Cerebellar nuclear complex (tissue), 1 donor: ENCODE measurements at places on chromosomes 1 and 21.

DNA sequence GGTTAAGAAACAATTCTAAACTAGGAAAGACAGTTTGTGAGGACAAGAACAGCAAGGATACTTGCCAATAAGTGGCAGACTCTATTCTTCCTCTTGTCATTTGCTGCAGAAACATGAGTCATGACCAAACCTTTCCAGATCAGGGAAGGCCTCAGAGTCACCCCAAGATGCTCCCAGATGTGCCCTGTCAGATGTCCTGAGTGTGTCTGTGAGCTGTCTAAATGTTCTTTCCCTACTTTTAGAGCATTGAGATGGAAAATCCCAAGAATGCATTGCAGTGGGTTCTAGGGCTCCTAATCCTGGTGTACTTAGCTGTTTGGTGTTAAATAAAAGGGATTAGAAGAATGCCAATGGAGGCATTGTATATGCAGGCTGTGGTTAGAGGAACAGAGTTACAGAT, 57.5 kb upstream of the KIAA0040 start:
- DNase-seq, result no peak

DNA sequence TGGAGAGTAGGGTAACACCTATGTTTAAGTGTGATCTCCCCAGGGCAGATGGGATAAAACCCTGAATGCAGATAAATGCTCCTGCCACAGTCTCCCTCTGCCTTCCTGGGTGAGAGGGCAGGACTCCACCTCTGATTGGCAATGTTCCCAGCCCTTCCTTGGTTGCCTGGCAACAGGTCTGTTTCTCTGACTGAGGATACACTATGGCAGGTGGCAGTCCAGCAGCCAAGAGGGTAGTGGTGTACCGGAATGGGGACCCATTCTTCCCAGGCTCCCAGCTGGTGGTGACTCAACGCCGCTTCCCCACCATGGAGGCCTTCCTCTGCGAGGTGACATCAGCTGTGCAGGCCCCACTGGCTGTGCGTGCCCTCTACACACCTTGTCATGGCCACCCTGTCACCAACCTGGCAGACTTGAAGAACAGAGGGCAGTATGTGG, at the start of gene DCDC2B:
TSS of gene DCDC2B (plus strand) at position 199 of the 438 bp plus-strand sequence. CDS start at position 204, 5 bp downstream.
- DNase-seq, result no peak

GRCh38 chr1:19010503-19010902, 54.0 kb upstream of the IFFO2 start:
- no peak for DNase-seq

- DNase-seq, result no peak
Observed at GRCh38 chr21:38898422-38899096, 92.8 kb downstream of the ETS2 start.

GRCh38 chr1:248823517-248824001, 2.2 kb downstream of the SH3BP5L start:
- DNase-seq, result no peak

DNA sequence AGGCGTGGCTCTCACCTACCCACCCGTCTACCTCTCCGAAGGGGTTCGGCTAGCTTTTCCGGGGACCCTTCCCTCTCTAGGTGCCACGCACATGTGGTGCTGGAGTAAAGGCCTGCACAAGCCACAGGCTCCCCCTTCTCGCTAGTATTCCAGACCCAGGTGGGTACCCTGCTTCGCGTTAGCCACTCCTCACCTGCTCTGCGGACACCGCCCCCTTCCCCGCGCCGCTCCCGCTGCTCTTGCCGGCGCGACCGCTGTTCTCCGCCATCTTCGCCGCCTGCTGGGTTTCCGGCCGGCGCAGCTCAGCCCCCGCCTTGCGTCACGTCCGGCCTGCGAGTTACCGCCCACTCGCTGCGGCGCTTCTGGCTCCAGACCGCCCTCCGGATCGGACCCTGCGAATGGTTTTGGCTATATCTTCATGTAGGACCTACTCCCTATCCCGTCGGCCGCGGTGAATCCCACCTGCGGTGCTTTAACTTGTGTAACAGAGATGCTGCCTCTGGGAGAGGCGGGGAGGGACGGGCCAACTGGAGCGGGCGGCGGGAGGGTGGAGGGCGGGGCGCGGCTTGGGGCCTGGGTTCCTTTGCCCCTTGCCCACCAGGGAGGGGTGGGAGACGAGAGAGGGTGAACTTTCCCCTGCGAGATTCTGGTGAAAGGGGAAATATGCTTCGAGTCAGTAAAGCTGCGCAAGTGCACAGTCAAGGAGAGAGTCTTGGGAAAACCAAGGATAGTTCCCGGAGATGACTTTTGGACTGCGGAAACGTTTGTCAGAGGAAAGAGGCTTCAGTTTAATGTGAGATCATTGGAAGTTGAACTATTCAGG, at the start of the genes NIT1 and PFDN2:
TSS of gene NIT1 (plus strand) at position 347 of the 823 bp plus-strand sequence. CDS start at position 419, 72 bp downstream.
TSS of gene PFDN2 (minus strand) at position 279 of the 823 bp plus-strand sequence. CDS start at position 268, 11 bp downstream.
- peak; percentile 2 for DNase-seq

DNA sequence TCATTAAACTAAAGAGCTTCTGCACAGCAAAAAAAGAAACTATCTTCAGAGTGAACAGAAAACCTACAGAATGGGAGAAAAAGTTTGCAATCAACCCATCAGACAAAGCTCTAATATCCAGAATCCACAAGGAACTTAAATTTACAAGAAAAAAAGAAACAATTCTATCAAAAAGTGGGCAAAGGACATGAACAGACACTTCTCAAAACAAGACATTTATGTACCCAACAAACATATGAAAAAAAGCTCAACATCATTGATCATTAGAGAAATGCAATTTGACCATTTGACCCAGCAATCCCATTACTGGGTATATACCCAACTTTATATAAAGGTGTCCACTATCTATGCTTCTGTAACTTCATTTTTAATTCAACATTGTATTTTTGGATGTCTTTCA, 31.1 kb upstream of the VN1R5 start:
- no peak for DNase-seq

DNA sequence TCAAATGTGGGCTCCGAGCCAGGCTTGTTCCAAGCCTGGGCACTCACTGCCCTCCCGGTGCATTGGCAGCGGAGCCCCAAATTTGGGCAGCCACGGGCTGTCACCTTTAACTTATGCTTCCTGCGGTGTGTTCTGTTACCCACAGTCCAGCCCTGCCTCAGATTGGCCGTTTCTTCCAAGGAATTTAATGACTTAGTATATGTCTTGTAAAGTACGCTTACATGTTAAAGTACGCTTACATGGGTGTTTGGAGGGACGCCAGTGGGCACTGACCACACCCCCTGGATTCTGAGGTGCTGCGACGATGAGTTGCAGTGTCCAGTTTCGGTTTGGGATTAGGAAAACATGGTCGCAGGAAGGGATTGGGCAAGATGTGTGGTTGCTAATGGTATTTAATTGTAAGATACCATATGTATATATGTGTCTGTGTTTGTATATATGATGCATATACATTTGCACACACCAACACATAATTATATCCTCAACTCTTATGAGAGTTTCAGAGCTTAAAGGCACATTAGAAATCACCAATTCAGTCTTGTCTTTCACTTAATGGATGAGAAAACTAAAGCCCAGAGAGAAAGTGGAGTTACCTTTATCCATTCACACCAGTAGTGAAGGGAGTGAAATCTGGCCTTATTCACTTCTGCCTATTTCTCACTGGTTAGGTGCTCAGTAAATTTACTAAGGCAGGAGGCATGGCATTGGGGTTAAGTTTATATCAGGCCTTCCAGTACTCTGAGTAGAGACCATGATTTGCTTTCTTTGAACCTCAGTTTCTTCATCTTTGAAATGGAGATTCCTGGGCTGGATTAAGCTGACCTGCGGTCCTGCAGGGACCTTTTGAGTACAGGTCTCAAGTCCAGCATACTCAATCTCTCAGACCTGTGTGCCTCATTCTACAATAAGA, 1.0 kb downstream of the SMYD2 start:
- DNase-seq, result no peak

DNA sequence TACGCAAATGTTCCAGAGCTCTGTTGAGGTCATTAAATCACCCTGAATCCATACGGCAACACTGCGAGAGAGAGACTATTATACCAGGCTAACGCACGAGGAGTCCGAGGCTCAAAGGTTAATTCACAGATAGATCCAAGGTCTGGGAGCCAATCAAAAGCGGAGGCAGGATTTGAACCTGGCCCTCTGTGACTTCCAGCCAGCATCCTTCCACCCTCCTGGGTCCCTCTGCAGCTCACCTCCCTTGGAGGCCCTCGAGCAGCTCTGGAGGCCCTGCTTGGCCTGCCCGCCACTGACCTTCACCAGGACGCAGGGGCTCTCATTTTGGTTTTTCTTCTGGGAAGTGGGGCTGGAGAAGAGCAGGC, 42.1 kb downstream of the KIAA1614 start:
- no peak for DNase-seq

DNA sequence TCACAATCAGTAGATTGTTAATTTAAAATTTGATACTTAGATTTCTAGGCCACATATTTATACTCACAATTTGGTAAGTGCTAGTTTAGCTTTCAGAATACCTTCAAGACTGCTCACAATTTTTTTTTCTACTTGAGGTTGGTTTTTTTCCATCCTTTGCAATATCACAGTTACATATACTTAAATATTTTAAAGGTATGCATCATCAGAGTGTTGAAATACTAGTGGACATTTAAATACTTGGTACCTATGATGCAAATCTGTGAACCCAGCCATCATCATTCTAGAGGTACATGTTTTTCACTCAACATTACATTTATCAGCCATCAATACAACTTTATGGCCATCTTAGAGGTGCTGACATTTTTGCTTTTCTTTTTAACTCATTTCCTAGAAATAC, 6.2 kb upstream of the LRRC40 start:
- no peak for DNase-seq

GRCh38 chr1:14945132-14946010, 208.2 kb upstream of the TMEM51 start:
- DNase-seq, result peak; percentile 24

GRCh38 chr1:43975249-43975961, 645 bp downstream of the ATP6V0B start:
- DNase-seq, result no peak

DNA sequence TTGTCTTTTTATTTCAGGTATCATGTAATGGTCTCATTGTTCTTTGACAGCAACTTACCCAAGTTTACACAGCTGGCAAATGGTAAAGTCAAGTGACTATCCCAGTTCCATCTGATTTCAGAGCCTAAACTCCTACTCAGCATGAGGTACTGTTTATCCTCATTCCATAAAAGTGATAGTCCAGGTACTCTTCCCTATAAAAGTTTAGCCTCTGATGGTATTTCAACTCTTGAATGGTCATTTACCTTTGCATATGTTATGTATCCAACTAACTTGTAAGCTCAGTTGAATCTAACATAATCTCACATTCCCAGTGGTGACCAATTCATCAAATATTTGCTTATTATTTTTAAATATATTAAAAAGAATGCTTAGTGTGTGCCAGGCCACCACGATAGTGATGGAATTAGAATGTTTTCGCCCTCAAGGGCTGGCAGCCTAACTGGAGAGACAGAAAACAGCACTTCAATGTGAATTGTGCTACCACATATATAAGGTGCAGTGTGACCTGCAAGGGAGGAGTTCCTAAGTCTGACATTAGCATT, 307.1 kb downstream of the CTH start:
- no peak for DNase-seq

- no peak for DNase-seq
Observed at GRCh38 chr21:15031790-15032357, 32.9 kb downstream of the NRIP1 start.

DNA sequence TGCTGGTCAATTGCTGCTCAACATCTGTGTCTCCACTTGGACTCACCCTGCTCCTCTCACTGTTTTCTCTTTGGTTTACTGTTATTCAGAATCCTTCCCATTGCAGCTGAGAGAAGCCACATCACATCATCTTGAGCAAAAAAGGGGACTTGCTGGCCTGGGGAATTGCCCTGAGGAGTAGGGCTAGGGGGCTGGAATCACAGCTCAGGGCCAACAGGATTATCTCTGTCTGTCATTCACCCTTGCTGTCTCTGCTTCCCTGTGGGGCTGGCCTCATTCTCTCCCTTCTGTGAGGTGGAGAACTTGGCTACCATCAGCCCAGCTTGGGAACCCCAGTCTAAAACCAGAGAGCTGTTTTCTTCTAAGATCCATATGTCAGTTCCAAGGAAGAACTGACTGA, 140.7 kb upstream of the WNT4 start:
- DNase-seq, result no peak

GRCh38 chr1:197913495-197914276, 3.5 kb upstream of the LHX9 start:
- no peak for DNase-seq

GRCh38 chr1:202998836-202999750, 8.1 kb upstream of the TMEM183A start:
- peak; percentile 7 for DNase-seq

DNA sequence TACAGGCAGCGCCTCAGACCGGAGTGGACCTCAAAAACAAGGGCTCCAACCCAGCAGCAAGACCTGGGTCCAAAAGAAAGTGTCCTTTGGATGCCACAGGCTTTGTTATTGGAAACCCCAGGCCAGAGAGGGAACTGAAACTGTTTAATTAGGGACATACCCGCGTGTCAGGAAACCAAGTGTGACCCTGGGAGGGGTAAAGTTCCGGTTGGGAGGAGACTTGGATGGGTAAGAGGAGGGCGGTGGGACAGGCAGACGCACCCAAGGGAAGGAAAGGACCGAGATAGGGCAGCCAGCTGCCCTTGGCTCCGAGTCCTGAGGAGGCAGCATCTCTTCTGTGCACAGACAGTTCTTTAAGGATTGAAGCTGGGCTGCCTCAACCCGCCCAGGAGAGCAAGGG, 71.4 kb downstream of the CDC7 start:
- DNase-seq, result no peak

DNA sequence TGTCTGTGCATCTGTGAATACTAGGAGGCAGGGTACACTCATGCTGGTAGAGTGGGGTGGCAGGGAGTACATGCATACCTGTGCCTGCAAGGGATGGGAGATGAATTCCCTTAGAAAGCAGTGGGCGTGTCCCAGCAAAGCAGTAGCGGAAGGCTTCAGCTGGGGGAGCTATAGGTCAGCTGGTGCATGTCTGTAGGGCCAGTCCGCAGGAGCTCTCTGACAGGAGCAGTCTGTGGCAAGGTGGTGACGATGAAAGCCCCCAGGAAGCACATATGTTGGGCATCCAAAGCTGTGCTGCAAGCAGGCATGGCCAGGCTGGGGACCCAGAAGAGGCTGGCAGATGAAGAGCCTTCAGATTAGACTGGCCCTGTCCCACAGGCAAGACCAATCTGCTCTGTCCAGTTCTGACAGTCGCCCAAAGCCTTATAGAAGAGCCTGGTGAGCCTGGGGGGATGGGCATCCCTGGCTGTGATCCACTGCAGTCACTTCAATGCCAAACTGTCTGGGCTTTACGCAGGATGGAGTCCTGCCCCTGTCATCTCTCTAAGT, 1.8 kb upstream of the OR2M4 start:
- no peak for DNase-seq

- peak; percentile 39 for DNase-seq
Observed at GRCh38 chr1:40450495-40451237, 390 bp downstream of the ZFP69B start.

DNA sequence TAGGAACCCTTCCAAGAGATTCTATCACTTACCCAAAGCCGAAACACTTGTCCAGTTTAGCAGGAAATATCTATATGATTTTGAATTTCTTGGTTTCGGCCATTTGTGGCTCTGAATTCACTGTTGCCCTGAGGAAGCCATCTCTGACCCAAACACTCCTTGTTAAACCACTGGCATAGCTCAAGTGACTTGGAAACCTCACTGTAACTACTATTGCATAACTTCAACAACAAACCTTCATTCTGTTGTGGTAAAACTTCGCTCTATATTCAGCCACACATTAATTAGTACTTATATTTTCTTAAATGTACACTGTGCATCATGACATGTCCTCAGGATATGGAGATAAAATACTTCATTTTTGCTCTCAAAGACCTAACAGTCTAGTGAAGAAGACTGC, 63.2 kb downstream of the ST6GALNAC3 start:
- no peak for DNase-seq
